ENCODE measurements at places on chromosomes 3 and 15.

DNA sequence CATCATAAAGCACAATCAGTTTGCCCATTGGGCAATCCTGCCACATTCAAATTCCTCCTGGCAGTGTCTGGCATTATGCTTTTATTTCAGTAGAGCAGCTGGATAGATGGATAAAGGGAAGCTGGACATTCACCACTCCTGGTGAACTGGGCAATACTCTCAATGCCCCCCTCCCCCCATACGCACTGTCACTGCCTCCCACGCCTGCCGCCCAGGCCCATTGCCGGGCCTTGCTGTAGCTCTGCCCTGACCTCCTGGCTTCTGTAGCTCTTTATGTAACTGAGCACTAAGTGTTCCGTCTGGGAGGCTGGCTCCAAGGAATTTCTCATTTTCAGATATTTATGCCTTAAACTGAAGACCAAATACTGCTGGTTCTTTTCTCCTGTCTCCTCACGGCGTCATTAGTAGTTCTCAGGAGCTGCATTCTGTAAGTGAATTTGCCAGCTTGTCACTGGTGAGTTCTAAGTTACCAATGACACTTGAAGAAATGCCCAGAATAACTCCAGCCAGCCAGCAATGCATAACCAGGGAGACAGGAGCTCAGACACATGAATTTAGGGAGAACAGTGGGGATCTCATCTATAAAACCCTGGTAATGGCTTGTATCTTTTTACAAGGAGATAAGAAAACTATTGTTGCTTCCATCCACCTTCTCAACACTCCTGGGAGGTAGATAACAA, 25.5 kb upstream of the RASGRF1 start:
- DNase-seq, result no peak

- no peak for DNase-seq
These were observed 462.1 kb upstream of the AGTR1 start for GRCh38 chr3:148235566-148235965.

GRCh38 chr3:187618722-187619121, 51.5 kb downstream of the SST start:
- no peak for DNase-seq

GRCh38 chr3:188529228-188529627, 375.3 kb downstream of the LPP start:
- peak; percentile 27 for DNase-seq

DNA sequence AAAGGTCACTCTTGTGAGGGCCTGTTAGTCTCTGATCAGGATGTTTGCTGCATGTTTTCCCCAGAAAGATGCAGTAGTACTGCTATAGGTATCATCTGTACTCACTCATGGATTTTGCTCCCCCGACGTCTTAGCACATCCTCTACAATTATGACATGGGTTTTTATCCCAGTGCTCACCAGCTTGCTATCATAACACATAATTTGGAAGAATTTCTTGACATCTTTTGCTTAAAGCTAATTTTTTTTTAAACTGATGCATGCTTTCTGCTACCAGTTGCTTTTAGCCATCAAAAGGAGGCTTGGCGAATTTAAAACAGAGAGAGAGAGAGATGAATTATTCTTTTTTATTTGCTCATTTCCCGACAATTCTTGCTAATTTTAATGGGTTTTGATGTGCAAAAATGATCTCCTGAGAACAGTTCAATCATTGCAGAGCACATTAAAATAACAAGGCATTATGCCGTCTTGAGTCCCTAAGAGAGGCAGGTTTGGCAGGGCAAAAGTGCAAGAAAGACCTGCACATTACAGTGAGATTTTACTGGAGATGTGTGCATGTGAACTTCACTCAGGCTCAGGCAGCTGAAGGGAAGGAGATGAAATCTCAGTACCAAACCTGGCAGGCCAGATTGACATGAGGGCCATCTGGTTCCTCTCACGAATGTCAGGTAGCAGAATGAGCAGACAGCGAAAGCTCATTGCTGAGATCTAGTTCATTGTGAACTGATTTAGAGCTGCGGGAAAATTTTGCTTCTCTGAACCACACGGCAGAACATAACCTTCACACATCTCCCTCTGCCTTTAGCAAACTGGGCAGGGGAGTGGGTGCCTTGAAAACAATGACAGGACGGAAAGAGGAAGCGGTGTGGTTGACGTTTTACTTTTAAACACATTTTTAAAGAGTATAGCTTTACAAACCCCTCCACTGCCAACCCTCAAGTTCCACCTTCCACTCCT, 25.9 kb upstream of the GOLGA8B start:
- no peak for DNase-seq

DNA sequence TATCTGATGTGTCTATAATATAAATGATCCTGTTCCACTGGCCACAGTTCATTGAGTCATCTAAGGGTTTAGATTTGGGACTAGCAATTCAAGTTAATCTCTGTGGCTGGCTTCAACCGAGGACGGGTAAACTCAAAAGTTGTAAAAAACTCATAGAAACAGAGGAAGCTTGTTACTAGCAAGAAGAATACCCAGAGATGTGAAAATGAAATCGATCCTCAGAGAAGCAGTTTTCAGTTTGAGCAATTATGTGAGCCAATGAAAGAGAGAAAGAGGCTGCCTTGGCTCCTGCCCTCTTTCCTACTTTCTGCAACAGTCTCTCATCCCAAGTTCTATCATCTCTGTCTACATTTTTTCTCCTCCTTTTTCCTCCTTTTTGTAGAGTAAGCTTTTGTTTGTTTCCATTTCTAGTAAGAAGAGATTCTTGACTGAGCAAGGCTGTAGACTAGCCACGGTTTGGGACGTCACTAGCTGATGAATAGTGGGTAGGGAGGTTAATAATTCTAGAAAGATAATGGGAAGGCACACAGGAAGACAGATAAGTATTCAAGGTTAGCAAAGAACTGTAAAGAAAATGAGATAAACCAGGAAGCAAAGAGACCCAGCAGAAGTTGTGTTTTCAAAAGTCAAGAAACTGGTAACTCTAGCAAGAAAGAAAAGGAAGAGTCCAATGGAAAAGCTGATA, 298.9 kb upstream of the NR2F2 start:
- no peak for DNase-seq

DNA sequence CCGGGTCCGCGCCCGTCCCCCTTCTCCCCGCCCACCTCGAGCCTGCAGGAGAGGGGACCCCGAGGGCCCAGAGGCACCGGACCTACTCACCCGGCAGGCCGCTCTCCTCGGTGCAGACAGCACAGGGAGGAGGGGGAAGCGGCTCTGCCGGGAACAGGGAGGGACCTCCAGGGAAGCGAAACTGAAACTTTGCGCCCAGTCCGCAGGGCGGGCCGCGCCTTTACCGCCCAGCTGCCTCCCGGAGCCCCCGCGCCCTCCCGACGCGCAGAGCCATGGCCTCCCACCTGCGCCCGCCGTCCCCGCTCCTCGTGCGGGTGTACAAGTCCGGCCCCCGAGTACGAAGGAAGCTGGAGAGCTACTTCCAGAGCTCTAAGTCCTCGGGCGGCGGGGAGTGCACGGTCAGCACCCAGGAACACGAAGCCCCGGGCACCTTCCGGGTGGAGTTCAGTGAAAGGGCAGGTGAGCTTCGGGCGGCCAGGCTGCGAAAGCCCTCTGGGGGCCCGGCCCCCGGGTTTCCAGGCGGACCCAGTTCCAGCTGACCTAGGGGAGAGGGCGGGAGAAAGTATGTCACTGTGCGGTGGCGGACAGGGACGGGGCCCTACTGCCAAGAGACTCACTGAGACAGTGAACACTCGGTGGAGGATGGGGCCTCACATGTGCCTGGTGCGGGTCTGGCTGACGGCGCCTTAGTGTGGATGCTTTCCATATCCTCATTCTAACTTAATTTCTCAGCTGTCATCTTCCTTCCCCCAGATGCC, at the start of the genes DTX3L and PARP9:
Gene DTX3L (plus strand): TSS at position 184 of the 758 bp plus-strand sequence. CDS start 89 bp downstream, at position 273.
Gene PARP9 (minus strand): TSS at position 146 of the 758 bp plus-strand sequence. CDS start 4,680 bp downstream, outside the sequence.
- peak; percentile 73 for DNase-seq

- no peak for DNase-seq
These were observed 243.8 kb downstream of the KCNH8 start for GRCh38 chr3:19392150-19392549.

- peak; percentile 72 for DNase-seq
These were observed 277.2 kb downstream of the TBL1XR1 start for GRCh38 chr3:176919836-176920765.

- peak; percentile 28 for DNase-seq
These were observed 247.3 kb upstream of the NSMCE3 start for GRCh38 chr15:29516929-29517328.

GRCh38 chr15:92082006-92082843, 228.7 kb downstream of the SLCO3A1 start:
- peak; percentile 83 for DNase-seq

DNA sequence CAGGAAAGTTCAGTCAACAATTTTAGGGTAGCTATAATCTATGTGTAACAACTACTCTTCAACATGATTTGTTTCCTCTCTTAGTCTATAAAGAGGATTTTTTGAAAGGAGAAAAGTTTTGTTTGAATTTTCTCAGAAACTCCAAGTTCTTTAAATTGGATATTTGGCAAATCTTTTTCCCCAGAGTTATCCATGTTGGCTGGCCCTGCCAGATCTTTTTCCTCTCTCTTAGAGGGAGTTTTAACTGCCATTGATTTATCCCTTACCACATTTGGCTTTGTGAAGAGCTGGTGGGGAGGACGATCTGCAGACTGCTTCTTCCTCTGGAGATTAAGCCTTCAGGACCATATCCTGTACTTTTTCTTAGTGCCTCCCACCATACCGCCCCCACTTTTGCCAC, 64.9 kb upstream of the ROPN1 start:
- no peak for DNase-seq

DNA sequence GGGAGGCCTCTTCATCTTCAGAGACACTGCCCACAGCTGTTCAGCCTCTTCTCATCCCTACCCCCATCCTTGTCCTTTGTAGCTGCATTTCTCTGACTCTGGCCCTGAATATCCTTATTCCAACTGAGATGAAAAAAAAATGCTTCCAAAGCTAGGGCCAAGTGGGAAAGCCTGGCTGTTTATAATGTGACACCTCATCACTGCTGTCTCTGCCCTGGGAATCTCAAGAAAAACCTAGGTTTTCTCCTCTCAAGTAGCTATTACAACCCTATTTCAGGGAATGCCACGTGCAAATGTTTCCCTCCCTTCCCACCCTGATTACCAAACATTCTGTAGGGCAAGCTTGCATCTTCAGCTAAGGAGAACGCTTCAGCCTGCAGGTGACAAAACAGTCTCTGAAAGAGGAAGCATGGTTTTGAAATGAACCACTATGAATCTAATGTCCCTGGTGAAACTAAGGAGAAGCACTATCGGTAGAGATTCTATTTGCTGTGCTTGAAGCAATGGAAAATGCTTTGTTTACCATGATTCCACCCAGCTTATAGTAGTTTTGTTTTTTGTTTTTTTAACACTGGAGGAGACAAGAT, 65.4 kb downstream of the USF3 start:
- DNase-seq, result no peak

DNA sequence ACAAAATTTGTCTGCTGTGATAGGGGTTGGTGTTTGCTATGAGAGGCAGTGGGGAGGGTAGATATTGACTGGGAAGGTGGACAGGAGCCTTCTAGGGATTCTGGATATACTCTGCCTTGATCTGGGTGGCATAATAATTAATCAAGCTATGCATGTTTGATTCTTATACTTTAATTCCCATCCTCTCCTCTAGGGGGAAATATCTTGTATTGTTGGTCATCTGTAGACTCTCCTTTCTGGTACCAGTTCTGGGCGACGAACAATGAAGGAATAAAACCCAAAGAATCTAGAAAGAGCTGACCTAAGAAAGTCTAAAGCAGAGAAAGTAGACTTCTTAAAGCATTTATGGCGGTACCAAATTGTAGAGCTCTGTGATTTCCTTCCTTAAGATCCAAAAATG, 198.2 kb upstream of the STRIT1 start:
- no peak for DNase-seq

GRCh38 chr3:195162033-195162669, 108.8 kb downstream of the XXYLT1 start:
- peak; percentile 38 for DNase-seq

GRCh38 chr15:98196371-98196770, 235.9 kb downstream of the ARRDC4 start:
- DNase-seq, result no peak

- DNase-seq, result no peak
These were observed 15.5 kb upstream of the SNRPA1 start for GRCh38 chr15:101310508-101310907.

- DNase-seq, result no peak
These were observed 5.1 kb upstream of the DNAH1 start for GRCh38 chr3:52310861-52311575.

GRCh38 chr3:185760550-185760949, 64.3 kb downstream of the IGF2BP2 start:
- no peak for DNase-seq

GRCh38 chr3:100737334-100737733, 28.0 kb downstream of the TFG start:
- DNase-seq, result peak; percentile 44

- DNase-seq, result no peak
These were observed 486 bp downstream of the SAMMSON start for GRCh38 chr3:70000028-70000410.

GRCh38 chr3:144221761-144222160, 250.1 kb downstream of the DIPK2A start:
- no peak for DNase-seq

GRCh38 chr3:172275586-172275985, 172.7 kb downstream of the GHSR start:
- no peak for DNase-seq

DNA sequence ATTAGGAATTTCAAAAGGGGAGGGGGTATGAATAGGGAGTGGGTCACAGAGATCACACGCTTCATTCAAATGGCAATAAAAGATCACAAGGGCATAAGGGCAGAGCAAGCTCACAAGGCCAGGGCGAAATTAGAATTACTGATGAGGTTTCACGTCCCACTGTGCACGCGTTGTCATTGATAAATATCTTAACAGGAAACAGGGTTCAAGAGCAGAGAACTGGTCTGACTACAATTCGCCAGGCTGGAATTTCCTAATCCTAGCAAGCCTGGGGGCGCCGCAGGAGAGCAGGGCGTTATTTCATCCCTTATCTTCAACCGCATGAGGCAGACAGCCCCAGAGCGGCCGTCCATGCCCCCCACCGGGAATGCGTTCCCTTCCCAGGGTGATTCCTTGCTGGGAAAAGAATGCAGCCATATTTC, 18.1 kb upstream of the SMCO1 start:
- peak; percentile 42 for DNase-seq

- DNase-seq, result peak; percentile 75
These were observed 18.4 kb downstream of the CCK start for GRCh38 chr3:42247576-42248027.

GRCh38 chr15:75583701-75584100, 4.6 kb upstream of the PTPN9 start:
- DNase-seq, result no peak

- DNase-seq, result no peak
These were observed 22.0 kb upstream of the COL6A5 start for GRCh38 chr3:130323503-130323902.

DNA sequence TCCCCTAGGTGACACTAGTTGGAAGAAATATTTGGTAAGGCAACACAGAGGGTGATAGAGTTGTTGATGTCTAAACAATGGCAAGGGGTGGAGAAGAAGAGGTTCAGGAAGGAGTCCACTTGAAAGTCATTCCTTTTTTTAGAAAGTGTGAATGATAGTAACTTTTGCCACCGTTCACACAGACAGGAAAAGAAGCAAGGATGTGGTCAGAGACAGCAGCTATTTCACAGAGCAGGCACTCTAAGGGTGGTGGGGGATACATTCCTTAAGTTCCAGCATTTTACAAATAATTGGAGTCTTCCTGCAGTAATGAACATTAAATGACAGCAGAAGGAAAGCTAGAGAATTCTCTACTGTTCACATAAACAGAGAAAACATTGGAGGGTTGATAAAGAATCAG, 75.4 kb upstream of the ZNF385D start:
- DNase-seq, result no peak

GRCh38 chr3:65019443-65020055, 331.7 kb upstream of the ADAMTS9 start:
- no peak for DNase-seq

- no peak for DNase-seq
These were observed 38.0 kb upstream of the SECISBP2L start for GRCh38 chr15:49084285-49084570.

Data from fibroblast of pulmonary artery (primary cell).